Putamen (tissue), 1 donor: ENCODE measurements at places on chromosomes 4 and X.

GRCh38 chr4:28976369-28976768 is 1743.8 kb upstream of the PCDH7 start:
- no peak for DNase-seq

- DNase-seq = no peak
These were observed 8.8 kb downstream of the PPM1K start for GRCh38 chr4:88275516-88275915.

DNA sequence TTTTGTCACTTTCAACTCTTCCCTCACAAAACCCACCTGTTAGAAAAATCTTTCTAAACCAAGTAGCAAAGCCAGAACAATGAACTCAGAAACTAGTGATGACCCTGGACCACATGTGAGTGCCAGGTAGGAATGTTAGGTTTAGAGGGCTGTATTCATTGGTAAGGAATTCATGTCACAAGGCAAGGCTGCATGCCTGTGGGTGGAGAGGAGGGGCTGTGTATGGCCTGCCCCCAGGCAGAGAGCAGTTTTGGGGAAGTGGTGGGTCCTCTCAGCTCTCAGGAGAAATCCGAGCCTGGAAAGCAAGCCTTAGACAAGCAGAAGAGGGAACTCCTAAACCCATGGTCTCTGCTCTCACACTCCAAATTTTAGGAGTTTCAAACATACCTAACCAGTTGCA is 2.4 kb downstream of the RNF175 start:
- DNase-seq = no peak

DNA sequence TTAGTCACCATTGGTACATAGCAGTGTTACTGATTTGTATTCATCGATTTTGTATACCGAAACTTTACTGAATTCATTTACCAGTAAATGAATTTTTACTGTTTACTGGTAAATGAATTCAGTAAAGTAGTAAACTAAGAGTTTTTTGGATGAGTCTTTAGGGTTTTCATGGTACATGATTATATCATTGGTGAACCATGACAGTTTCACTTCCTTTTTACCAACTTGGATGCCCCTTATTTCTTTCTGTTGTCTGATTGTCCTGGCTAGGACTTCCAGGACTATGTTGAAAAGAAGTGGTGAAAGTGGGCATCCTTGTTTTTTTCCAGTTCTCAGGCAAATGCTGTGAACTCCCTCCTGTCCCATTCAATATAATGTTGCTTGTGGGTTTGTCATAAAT is 494.9 kb downstream of the GALNTL6 start:
- DNase-seq = no peak

- no peak for DNase-seq
These were observed at the start of gene SERTM2 for GRCh38 chrX:111511477-111511876. SERTM2 (plus strand) TSS chrX:111511645; CDS start chrX:111518858, 7,213 bp downstream.
